Activated CD4-positive, alpha-beta memory T cell treated with anti-CD3 and anti-CD28 coated beads for 36 hours (primary cell): ENCODE measurements at places on chromosomes 6 and 20.

GRCh38 chr20:22430154-22430745 lies 154.1 kb downstream of the FOXA2 start:
- no peaks in the 10 kb centered on the region for H3K4me1 ChIP-seq
- H3K27me3 ChIP-seq, result no peaks in the 10 kb centered on the region
- H3K4me3 ChIP-seq, result no peak overlapping the region
- no peak for DNase-seq
- H3K27ac ChIP-seq, result no peak overlapping the region
- no peaks in the 10 kb centered on the region for H3K36me3 ChIP-seq

- no peak overlapping the region for H3K27ac ChIP-seq
- no peaks in the 10 kb centered on the region for H3K27me3 ChIP-seq
- no peak for DNase-seq
Observed at GRCh38 chr6:41774841-41775240, 4.9 kb downstream of the FRS3 start.

DNA sequence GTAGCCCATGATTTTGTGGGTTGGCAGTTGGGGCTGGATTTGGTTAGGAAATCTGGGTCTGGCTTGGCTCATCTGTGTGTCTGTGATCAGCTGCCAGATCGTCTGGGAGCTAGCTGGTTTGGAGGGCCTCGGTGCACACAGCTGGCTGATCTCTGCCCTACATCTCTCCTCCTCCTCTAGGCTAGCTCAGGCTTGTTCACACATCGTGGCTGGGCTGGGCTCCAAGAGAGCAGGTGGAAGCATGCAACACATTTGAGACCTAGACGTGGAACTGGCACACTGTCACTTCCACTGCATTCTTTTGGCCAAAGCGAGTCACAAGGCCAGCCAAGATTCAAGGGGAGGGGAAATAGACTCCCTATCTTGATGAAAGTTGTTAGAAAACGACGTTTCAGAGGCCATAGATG lies 15.9 kb downstream of the NDUFAF5 start:
- H3K36me3 ChIP-seq, result peaks cover 37% of the 10 kb centered on the region
- H3K27ac ChIP-seq, result no peak overlapping the region
- no peak for DNase-seq
- no peaks in the 10 kb centered on the region for H3K27me3 ChIP-seq
- no peaks in the 10 kb centered on the region for H3K4me1 ChIP-seq

- no peaks in the 10 kb centered on the region for H3K4me1 ChIP-seq
- no peak overlapping the region for H3K27ac ChIP-seq
- H3K4me3 ChIP-seq, result no peak overlapping the region
- H3K27me3 ChIP-seq, result no peaks in the 10 kb centered on the region
- DNase-seq, result no peak
- H3K36me3 ChIP-seq, result no peaks in the 10 kb centered on the region
Observed at GRCh38 chr6:81126150-81126549, 626.3 kb downstream of the TENT5A start.
